RWPE1 (cell line): ENCODE measurements at places on chromosomes 1 and 21.

GRCh38 chr1:47712596-47713299, 274.9 kb downstream of the FOXD2 start:
- DNase-seq, result no peak

- no peak for DNase-seq
Measured at GRCh38 chr1:112998592-112999235, 42.7 kb upstream of the SLC16A1 start.

- no peak for DNase-seq
Measured at GRCh38 chr1:202200669-202201068, 7.1 kb downstream of the LGR6 start.

GRCh38 chr1:173056365-173056764, 5.6 kb upstream of the TNFSF18 start:
- DNase-seq, result peak; percentile 36

DNA sequence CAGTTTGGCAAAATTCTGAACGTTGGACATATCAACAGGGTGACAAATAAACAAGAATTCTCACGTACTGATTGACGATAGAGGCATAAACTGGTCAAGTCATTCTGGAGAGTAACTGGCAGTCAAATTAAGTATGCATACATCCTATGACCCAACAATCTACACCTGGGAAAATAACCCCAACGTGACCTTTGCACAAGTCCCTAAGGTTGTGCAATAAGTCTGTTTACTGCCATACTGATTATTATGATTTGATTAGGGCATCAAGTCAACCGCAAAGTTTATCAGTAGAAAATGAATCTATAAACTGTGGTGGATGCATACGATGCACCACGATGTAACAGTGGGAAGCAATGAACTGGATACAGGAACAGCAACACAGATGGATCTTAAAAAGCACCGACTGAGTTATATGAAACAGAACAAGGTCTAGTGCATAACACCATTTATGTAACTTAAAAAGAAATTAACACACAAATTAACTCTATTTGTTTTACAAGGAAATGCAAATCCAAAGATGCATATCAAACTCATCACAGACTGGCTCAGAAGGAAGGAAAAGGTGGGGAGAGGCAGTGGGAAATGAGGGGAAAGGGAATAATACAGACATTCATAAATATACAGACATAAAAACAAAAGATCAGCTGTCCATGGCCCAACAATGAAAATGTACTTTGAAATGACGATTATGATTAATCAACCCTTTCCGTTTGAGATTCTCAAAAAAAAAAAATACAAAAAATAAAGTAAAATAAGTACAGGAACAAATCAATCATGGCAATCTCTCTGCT, 41.0 kb upstream of the SEC16B start:
- DNase-seq, result no peak
